ENCODE measurements at places on chromosomes 4 and X.

DNA sequence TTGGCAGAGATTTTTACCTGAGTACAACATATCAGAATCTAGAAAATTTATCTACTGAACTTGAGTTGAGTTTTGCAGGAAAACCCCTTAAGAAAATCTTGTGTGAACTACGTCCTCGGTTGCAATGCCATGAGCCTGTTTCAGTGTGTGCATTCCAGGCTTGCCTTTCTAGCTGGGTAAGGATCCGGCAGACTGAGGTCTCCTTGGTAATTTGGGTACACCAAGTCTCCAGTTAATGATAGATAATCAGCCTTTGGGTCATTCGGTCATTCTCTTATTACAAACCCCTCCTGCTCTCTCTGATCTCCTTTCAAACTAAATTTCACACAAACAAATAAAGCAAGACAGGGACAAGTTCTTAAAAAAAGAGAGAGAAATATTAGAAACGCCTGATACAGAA, 5.9 kb upstream of the HAND2 start:
- no peak for ATAC-seq

DNA sequence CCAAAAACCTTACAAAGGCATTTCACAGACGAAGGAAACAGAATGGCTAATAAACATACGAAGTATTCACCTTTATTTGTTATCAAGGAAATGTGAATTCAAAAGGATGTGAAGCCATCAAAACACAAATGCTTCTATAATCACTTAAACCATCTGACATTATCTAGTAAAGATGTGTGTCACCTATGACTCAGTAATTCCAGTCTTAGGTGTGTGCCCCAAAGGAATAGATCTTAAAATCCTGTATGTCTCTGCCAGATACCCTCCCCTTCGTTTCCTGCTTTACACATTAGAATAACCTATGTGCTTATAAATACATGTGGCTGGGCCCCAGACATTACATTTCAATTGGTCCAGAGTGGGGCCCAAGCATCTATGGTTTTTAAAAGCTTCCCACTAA, 41.8 kb upstream of the CEP135 start:
- peak; percentile 63 for ATAC-seq

DNA sequence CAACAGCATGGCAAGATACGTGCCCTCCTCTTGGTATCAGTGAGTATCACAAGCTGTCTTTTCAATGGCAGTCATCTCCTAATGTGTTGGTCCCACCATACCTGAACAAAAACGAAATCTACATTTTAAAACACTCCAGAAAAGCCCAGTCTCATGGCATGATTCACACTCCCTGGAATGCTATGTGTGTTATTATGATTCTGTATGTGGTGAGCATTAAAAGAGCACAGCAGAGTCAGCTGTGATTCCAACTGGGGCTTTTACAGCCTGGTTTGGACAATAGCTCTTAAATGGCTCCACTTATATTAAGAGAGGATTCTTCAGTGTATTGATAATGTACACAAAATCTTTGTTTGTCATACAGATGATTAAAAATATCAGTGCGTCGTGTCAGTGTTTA, 274.1 kb upstream of the GK2 start:
- ATAC-seq = no peak

GRCh38 chrX:10444204-10444603, 176.2 kb downstream of the MID1 start:
- ATAC-seq = no peak

- peak; percentile 87 for ATAC-seq
Measured at GRCh38 chrX:21974011-21974385, 33.5 kb downstream of the SMS start.

GRCh38 chr4:62448911-62449310, 1248.8 kb downstream of the ADGRL3 start:
- no peak for ATAC-seq

GRCh38 chrX:1411326-1411725, 19.4 kb upstream of the SLC25A6 start:
- no peak for ATAC-seq

- ATAC-seq = no peak
Measured at GRCh38 chr4:130511776-130512175, 1415.8 kb downstream of the C4orf33 start.

- ATAC-seq = no peak
Measured at GRCh38 chrX:68588602-68589371, 58.7 kb upstream of the STARD8 start.

DNA sequence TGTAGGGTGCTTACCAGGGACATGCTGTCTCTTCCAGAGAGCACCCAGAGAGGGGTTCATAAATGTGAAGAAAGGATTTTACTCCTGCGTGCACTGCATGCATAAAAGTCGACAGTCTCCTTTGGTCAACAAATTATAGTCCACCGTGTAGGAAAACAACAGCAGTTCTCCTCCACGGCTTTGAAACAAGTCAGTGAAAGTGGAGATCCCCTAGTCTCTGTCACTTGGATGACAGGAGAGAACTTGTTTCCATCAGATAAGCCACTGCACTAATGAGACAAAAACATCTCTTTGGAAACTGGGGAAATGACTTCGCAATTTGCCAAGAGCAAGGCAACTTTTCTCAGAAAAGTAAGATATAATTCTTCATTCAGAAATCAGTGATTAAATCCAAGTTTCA, 9.7 kb downstream of the UNC5C start:
- ATAC-seq = no peak

GRCh38 chr4:58669783-58670182, 1559.6 kb upstream of the IGFBP7 start:
- ATAC-seq = no peak

GRCh38 chr4:123602007-123602406, 205.4 kb downstream of the SPRY1 start:
- no peak for ATAC-seq

DNA sequence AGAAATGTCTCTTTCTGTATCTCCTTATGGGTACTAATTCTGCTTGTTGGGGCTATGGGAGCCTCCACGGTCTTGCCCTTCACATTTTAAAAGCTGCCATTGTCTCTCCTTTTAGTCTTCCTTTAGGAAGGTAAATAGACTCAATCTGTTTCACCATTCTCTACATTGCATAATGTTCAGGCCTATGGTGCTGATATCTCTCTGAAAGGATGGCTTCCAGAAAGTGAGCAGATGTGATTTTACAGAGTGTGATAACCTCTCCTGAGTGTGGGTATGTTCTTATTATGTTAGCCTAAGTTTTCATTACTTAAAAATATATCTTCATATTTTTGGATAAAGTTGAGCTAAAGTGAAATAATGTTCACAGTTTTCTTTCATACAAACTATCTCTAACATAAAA, 254.0 kb upstream of the PITX2 start:
- ATAC-seq = no peak

GRCh38 chrX:63424063-63424462, 72.9 kb upstream of the SPIN4 start:
- peak; percentile 95 for ATAC-seq

DNA sequence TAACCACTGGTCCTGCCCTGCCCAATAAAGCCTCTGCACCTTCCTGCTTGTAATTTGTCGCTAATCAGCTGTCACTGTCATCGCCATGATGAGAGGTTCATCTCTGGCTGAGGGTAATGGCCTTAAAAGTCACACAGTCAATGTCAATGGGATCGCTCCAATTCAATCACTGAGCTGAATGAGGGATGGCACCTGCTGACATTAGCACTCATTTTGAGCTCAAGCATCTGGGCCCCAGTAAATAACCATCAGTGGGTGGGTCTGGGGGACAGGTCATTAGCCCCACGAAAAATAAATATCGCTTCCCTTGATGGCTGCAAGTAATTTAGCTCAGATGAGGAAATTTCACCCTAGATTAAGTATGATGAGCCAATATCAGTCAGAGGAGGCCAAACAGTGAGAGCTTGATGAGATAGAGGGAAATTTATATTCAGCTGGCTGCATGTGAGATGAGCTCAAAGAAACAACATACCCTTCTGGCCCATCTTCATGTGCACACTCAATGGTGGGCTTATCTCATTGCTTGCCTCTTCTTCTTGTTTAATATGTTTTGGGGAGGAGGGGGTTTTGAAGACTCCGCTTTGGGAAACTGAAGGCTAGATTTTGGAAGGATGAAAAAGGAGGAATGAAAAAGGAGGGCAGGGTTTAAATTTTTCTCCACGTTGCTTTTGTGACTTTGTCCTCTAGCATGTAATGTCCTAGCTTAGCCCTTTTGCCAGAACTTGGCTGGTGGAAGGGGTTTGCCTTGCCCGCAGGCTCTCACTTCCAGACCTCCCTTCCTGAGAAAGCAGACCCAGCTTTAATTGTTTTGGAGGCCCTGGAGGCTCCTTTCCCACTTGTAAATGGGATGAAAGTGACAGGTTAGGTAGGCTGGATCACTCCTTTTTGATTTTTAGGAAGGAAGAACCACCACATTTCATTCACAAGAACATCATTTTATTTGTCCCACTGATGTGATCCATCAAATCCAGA, 84.8 kb upstream of the PAQR3 start:
- no peak for ATAC-seq

DNA sequence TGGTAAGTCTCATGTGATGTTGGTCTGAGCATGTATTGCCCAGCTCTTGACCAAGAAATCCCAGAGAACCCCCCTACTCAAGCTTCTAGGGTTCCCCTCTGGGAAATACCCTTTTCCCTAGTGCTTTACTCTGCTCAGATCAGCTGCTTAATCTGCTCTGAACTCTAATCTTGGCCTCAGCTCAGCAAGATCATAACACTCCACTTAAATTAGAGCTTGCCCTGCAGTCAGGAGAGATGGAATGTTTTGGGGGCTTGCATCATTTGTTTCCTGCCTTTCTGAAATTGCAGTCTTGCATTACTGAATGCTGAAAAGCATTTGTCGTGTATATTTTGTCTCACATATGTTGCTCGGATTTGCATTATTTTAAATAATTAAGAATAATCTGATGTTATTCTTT, 1153.6 kb downstream of the FSTL5 start:
- no peak for ATAC-seq

DNA sequence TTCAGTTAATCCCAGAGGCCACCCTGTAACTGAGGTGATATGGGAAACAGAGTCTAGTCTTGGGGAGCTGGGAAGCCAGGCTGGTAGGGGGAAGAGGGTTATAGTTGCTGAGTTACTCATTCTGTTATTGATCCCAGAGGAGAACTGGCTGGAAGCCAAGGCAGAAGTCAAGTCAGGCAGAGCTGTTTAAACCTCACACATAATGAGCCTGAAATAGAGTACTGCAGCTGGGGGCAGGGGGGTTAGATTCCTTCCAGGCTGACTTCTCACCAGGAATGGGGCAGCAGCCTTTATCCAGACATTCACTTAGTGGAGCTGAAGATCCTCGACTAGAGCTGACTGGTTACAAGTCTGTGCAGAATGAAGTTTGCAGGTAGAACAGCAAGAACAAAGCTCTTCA, 144.9 kb downstream of the C4orf33 start:
- no peak for ATAC-seq

DNA sequence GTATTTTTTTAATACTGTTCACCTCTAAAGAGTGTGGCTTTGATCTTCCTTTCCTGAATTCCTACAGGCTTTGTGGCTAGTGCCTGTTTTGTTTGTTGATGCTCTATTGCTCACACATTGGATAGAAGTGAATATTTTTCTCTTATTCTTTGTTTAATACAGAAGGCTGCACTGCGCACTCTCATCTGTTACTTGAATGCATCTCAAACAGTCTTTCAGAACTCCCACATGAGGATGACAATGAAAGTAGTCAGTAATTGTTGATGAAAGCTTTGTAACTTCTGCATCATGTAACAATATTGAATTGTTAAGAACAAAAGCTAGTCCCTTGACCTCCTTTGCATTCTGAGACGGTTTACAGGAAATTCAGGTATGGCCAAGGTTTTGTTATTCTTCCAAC, 29.1 kb upstream of the GALNT7 start:
- ATAC-seq = no peak

GRCh38 chr4:27463816-27464215, 603.2 kb downstream of the STIM2 start:
- ATAC-seq = no peak

GRCh38 chr4:144845411-144845810, 199.5 kb downstream of the HHIP start:
- no peak for ATAC-seq

GRCh38 chr4:3659131-3659530, 107.1 kb upstream of the ADRA2C start:
- no peak for ATAC-seq

DNA sequence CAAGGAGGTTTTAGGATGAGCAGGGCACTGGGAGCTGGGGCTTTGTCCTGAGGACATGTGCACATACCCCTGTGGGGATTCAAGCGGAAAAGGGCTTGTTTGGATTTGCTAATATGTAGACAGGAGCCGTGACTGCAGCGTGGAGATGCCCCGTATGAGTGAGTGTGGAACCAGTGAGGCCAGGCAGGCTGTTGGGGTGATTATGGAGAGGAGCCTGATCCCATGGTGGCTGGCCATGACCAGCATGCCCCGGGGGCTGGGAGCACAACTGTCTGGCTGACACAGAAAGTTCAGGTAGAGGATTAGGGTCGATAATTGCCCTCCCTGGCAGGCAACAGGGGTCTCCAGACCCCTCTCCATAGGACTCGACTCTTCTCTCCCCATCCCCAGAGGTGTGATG, 68.8 kb upstream of the STX18 start:
- no peak for ATAC-seq

GRCh38 chr4:185950891-185951290, 118.1 kb upstream of the TLR3 start:
- ATAC-seq = no peak

DNA sequence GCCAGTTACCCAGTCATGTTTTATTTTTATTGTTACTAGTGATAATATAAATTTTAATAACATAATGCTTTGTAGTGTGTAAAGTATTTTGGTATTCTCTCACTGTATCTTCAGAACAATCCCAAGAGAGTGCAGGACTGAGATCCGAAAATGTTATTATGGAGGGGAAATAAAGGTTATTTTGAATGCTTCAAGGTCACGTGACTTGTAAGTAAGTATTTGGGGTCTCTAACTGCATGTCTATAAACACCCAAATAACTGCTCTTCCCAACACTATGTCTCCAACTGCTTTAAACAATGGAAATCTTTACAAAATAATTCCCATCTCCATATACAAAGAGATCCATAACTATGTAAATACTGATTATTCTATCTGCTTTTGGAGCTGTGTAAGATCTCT, 302.2 kb downstream of the LDB2 start:
- ATAC-seq = no peak

DNA sequence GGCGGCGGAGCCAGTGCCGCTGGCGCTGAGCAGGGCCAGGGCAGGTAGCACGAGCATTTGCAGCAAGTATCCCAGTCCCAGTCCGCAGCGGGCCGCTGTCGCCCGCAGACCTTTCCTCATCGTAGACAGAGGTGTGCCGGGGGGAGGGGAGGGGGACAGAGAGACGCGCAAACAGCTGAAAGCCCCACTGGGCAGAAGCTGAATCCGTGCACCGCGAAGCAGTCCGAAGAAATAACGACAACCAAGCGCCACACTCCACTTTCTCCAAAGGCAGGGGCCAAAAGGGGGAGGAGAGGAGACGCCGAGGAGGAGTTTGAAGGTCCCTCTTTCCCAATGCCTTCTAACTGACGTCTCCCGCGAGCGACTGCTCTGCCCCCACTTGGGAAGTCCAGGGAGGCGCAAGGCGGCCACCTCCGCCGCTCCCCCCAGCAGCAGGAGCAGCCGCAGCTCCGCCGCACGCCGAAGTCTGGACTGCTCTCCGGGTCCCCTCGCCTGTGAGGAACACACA, at the start of gene UNC5C:
Gene UNC5C (minus strand): TSS at position 236 of the 508 bp plus-strand sequence.
- ATAC-seq = peak; percentile 18

- no peak for ATAC-seq
Measured at GRCh38 chr4:165810726-165811125, 62.3 kb upstream of the TLL1 start.

- no peak for ATAC-seq
Measured at GRCh38 chr4:75643651-75644050, 13.3 kb upstream of the CDKL2 start.

- peak; percentile 82 for ATAC-seq
Measured at GRCh38 chr4:152850377-152850776, 70.6 kb downstream of the ARFIP1 start.

GRCh38 chr4:153668647-153669046, 15.4 kb upstream of the TLR2 start:
- ATAC-seq = no peak

All from esophagus mucosa (tissue), 1 donor.